ENCODE measurements at places on chromosomes 1 and 21.

DNA sequence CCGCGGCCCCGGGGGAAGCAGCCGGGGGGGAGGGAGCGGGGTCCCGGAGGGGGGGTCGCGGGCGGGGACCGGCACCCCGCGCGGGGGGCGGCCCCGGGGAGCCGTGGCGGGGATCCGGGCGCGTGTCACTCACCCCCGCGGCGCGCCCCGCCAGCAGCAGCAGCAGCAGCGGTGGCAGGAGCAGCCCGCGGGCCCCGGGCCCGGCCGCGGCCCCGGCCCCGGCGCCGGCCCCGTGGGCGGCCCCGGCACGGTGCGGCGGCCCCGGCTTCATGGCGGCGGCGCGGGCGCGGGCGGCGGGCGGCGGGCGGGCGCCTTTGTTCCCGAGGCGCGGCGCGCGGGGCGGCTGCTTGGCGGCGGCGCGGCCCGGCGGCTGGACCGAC, 252 bp downstream of the SDC3 start:
- peak overlapping the region; percentile 44 for H3K4me3 ChIP-seq
- no peak for DNase-seq
- H3K4me1 ChIP-seq, result peaks cover 10% of the 10 kb centered on the region
- H3K36me3 ChIP-seq, result no peaks in the 10 kb centered on the region
- no peak overlapping the region for H3K27ac ChIP-seq

- no peaks in the 10 kb centered on the region for H3K36me3 ChIP-seq
- no peak overlapping the region for H3K27ac ChIP-seq
- no peak overlapping the region for H3K4me3 ChIP-seq
These were observed 18.7 kb downstream of the ADAMTS5 start for GRCh38 chr21:26948194-26948593.

- no peak for DNase-seq
- no peak overlapping the region for H3K27ac ChIP-seq
- no peak overlapping the region for H3K4me3 ChIP-seq
- peaks cover 29% of the 10 kb centered on the region for H3K36me3 ChIP-seq
- no peaks in the 10 kb centered on the region for H3K27me3 ChIP-seq
These were observed 82.5 kb upstream of the MPC2 start for GRCh38 chr1:168019407-168019806.

GRCh38 chr1:12184008-12184681, 17.4 kb downstream of the TNFRSF1B start:
- no peak for DNase-seq
- peaks cover 8% of the 10 kb centered on the region for H3K4me1 ChIP-seq
- H3K4me3 ChIP-seq, result no peak overlapping the region
- no peak overlapping the region for H3K27ac ChIP-seq
- H3K27me3 ChIP-seq, result no peaks in the 10 kb centered on the region

- no peak overlapping the region for H3K27ac ChIP-seq
- no peaks in the 10 kb centered on the region for H3K4me1 ChIP-seq
- H3K4me3 ChIP-seq, result no peak overlapping the region
- no peak for DNase-seq
- no peaks in the 10 kb centered on the region for H3K36me3 ChIP-seq
These were observed 120.1 kb downstream of the PRDM2 start for GRCh38 chr1:13820055-13820454.

DNA sequence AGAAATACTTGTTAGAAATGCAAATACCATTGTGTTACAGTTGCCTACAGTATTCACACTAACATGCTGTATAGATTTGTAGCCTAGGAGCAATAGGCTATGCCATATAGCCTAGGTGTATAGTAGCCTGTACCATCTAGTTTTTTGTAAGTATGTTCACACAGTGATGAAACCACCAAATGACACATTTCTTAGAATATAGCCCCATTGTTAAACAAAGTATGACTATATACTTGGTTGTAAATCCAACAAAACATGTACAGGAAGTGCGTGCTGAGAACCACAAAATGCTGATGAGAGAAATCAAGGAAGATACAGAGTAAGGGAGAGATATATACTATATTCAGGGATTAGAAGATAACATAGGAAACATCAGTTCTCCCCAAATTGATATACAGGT, 92.2 kb downstream of the POU2F1 start:
- no peak overlapping the region for H3K27ac ChIP-seq
- no peaks in the 10 kb centered on the region for H3K4me1 ChIP-seq
- no peak for DNase-seq
- no peaks in the 10 kb centered on the region for H3K27me3 ChIP-seq
- H3K4me3 ChIP-seq, result no peak overlapping the region
